Fibroblast of pulmonary artery (primary cell): ENCODE measurements at places on chromosomes 5 and 9.

- DNase-seq = peak; percentile 83
Measured at GRCh38 chr5:111016801-111017200, 54.7 kb upstream of the TSLP start.

DNA sequence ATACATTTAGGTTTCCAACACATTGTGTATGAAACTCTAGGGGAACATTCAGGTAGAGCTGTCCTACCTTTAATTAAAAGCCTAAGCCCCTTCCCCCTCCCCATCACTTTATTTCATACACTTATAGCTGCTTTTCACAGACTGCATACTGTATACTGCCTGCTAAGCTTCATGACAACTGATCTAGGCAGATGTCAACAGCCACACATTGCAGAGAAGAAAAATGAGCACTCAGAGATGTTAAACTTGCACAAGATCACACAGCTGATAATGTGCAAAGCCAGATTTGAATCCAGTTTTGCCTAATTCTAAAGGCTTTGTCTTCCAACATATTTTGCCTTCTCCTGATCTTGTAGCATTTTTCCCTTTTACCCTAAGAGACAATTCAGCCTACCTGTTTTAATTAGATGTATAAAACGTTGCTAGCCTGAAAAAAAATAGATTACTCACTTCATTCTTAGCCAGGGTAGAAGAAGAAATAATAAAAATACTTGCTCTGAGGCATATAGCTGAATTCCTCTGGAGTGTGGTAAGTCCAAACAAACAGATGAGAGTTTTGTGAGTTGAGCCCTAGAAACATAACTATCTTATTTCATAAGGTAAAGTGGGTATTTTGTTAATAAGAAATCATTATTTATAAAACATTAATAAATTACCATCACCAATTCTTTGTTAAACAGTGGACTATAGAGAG lies 56.9 kb upstream of the CAST start:
- no peak for DNase-seq

DNA sequence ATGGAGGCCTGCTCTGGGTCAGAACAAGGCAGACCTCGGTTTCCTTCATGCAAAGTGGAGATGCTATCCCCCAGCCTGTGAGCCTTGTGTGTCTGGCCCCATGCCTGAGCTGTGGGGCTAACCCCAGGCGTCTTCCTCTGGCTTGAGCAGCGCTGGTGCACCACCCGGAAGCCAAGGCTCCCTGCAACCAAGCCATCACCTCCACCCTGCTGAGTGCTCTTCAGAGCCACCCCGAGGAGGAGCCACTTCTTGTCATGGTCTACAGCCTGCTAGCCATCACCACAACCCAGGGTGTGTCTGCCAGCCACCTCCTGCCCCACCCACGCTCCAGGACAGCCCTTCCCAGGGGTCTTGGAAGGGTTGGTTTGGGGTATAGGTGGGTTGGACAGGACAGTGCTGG lies 16.2 kb downstream of the REXO4 start:
- no peak for DNase-seq

DNA sequence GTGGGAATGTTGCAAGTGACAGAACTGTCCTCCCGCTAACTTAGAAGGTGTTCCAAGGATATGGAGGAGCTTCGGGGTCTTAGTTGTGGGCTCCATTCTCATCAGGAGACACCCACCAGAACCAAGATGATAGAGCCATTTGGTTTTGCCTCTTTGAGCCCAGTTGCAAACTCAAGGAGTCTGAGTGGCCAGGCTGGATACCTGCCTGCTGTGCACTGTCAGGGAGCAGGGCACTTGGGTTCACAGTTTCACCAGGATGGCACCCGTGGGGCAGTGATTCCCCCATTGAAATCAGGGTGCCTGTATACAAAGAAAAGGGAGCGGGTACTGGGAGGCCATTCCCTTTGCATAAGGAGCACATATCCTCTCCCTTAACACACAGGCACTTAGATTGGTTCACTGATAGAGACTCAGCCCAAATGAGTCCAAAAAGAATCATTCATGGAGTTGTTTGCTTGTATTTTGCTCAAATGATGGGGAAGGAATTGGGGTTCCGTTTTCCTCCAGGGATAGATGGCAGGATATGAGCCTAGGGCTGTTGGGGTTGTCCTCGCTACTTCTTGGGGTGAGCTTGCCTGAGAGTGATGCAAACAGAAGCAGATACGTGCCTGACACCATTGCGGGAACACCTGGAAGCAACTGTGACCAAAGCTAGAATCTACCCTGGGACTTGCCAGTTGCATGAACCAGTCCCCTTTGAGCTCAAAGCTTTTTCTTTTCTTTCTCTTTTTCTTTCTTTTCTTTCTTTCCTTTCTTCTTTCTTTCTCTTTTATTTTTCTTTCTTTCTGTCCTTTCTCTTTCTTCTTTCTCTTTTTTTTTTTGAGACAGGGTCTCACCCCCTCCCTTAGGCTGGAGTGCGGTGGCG lies 1.3 kb upstream of the PRR7 start:
- no peak for DNase-seq

- peak; percentile 47 for DNase-seq
Measured at GRCh38 chr5:150511578-150512367, 3.8 kb downstream of the NDST1 start.

DNA sequence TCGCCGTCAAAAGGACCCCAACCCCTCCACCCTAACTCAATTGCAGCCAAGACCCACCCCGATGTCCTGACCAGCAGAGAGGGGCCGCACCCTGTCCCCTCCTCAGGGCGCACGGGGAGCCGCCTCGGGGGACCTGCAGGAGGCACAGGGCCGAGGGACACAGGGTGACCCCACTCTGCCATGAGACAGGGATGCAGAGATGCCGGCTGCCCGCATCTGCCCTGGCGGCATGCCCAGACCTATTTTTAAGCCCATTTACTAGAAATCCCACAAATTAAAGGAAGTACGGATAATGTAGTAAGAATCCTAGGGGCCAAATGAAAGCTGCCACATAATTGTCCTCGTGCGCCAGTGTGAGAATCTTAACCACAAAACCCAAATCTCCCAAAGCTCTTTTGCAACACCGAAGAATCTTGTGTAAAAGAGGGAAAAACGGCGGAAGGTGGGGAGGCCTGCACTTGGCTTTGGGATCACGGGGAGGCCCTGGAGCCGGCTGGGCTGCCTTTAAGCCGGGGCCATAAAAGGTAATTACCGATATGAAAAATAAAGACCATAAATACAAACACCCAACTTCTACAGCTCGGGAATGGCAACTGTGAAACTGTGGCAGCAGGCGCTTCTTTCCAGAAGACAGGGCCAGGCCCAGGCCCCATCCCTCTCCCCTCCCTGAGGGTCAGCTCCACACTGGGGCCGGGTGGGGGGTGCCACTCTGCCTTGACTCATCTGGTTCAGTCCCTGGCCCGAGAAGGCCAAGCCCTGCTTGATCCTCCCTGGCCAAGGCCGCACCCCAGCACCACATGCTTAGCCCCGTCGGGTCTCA lies 35.0 kb downstream of the NACC2 start:
- DNase-seq = peak; percentile 62

GRCh38 chr5:59174248-59174844 lies 591.5 kb downstream of the RAB3C start:
- DNase-seq = peak; percentile 91

DNA sequence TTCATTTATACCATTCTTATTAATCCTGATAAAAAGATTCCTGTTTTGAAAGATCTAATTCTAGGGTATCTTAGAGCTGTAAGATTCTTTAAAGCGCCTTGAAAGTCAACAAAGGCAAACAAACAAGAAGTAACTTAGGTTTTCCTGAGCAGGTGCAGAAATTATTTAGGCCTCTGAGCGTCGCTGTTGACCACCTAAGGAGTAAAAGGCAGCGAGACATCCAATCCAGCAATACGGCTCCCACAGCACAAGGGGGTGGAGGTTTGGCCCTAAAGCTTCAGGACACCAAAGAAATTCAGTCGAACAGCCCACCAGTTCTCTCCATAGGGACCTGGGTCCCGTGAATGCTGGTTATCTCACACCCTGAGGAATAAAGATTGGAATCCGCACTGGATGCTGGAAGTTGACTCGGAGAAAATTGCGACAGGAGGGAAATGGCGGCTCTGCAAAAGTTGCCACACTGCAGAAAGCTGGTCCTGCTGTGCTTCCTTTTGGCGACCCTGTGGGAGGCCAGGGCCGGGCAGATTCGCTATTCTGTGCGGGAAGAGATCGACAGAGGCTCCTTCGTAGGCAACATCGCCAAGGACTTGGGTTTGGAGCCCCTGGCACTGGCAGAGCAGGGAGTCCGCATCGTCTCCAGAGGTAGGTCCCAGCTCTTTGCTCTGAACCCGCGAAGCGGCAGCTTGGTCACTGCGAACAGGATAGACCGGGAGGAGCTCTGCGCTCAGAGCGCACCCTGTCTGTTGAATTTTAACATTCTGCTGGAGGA lies at the start of gene PCDHGA2:
PCDHGA2 (plus strand) TSS at position 223 of the 769 bp plus-strand sequence.
- DNase-seq = peak; percentile 76

- DNase-seq = no peak
Measured at GRCh38 chr9:107674721-107675277, 185.2 kb upstream of the KLF4 start.

DNA sequence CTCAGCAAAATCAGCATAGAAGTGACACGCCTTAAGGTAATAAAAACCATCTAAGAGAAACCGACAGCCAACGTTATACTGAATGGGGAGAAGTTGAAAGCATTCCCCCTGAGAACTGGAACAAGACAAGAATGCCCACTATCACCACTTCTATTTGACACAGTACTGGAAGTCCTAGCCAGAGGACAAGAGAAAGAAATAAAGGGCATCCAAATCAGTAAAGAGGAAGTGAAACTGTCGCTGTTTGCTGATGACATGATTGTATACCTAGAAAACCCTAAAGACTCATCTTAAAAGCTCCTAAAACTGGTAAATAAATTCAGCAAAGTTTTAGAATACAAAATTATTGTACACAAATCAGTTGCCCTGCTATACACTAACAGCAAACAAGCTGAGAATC lies 393.3 kb downstream of the KIF4B start:
- DNase-seq = no peak

DNA sequence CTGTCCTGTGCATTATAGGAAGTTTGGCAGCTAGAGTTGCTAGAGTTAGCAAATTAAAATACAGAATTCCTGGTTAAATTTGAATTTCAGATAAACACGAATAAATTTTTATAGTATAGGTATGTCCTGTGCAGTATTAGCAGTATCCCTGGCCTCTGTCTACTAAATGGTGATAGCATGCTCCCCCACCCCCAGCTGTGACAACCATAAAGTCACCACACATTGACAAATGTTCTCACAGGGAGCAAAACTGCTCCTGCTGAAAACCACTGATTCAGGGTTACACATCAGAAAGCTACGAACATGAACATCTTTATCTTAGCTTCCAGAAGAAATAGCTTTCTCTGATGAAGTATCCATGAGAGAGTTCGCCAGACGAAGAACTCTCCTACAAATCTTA lies 91.8 kb upstream of the CCDC112 start:
- no peak for DNase-seq

DNA sequence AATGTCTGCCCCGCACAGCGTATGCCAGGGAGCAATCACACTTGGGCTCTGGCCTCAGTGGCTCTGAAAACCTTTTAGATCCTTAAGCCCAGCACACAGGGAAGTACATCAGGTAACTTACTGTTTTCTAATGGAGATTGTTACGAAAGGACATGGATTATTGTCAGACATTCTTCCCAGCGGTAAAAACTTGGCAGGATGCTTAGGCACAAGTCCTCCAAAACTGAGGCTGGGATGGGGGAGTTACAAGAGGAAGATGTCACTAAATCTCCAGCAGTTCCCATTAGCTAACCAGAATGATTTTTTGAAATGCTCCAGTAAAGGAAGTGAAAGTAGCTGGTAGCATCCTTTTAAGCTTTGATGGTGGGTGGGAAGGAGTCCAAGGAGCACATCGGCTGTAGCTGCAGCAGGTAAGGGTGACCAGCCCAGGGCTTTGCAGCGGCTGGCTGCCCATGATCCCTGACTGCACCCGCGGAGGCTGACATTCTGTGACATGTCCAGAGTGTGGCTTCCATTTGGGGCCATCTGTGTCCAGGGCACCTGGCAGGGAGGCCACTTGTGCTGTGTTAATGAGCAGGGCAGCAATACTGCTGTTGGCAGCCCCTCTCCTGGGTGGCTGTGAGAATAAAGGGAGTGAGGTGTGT lies 165.8 kb downstream of the GADD45G start:
- no peak for DNase-seq

GRCh38 chr5:83516377-83516776 lies 44.8 kb downstream of the VCAN start:
- peak; percentile 33 for DNase-seq

DNA sequence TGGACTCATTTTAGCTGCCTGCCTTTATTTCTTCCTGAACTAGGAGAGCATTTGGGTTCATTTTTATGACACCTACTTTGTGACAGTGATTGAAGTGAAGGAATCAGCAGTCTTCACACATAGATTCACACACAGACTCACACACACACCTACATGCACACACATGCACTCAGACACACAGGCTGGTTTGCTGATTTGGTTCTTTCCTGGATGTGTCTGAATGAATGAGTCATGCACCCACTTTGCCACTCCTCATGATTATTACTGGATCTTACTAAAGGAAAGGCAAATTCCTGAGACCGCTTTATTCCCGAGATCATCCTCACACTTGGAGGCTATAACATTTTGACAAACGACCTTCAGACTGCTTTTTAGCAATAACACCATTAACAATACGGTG lies 529.5 kb downstream of the AGTPBP1 start:
- peak; percentile 30 for DNase-seq

DNA sequence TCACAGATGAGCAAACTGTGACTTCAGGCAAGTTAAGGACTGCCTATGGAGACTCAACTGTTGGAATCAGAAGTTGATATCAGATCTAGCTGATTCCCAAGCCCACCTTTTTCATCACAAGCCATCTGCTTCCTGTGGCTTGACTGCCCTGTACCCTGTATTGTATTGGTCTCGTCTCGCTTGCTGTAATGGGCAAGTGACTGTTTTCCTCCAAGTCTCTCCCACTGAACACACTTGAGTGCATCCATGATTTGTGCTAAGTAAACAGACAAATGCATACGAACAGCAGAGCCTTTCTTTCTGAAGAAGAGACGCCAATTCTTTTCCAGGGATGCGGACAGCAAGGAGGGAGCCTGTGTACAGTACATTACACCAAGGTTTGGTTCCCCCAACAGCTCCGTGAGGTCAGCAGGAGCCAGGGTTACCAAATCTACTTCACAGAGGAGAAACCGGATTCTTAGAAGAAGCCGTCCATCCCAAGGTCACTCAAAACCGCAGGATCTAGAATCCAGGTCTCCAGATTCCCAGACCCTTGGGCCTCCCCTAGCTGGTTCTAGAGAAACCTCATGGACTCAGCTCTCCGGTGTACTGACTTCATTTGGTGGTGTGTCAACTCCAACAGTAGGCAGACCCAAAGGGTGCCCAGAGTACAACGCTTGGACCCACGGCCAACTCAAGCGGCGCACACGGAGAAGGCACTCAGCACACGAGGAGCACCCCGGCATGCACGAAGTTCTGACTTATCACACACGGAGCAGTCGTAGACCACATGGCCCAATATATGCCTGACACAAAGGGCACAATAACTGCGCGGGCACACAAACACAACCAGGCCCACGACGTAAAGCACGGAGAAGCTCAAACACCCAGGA lies 1.1 kb downstream of the BAG1 start:
- DNase-seq = peak; percentile 24

GRCh38 chr5:89301321-89302025 lies 418.5 kb upstream of the MEF2C start:
- no peak for DNase-seq
